CD4-positive, alpha-beta T cell treated with Interferon gamma for 1 hour (primary cell): ENCODE measurements at places on chromosomes 11 and 22.

GRCh38 chr11:34856251-34856650 lies 59.9 kb downstream of the APIP start:
- DNase-seq: no peak

- no peak for DNase-seq
Measured at GRCh38 chr11:70631624-70632047, 233.3 kb downstream of the CTTN start.

DNA sequence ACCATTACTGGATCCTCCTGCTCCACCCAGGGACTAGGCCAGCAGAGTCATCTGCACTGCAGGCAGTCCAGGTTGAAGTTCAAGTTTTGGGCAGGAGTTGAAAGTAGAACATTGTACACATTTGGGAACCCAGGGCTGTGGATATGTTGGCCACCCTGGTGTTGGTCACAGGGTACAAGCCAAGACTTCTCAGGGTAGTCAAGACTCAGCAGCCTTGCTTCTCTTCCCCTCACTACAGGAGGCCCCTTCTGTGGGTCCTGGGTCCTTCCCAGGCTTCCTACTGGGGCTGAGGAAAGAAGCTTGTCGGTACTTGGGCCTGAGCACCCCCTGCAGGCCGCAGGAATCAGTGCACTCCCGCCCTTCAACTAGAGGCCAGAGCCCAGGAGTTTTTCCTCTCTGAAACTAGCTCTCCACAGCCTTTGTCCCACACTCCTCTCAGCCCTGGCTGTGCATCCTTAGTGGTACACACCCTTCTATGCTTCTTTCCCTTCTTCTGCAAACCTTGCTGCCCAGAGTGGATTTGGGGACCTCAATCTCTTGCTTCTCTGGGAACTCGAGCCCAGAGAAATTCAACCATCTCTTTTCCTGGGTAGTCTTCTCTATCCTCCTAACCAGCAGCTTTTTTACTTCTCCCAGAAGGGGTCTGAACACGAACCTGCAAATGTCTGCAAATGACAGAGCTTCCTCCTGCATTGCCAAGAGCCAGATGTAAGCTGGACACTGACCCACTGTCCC lies 2.6 kb upstream of the HPX start:
- peak; percentile 59 for DNase-seq

- DNase-seq: no peak
Measured at GRCh38 chr11:103737747-103738146, 298.7 kb upstream of the DDI1 start.

- DNase-seq: no peak
Measured at GRCh38 chr22:29319072-29319471, 3.6 kb upstream of the RASL10A start.
